Endodermal cell (in vitro differentiated cells): ENCODE measurements at places on chromosomes 4 and X.

DNA sequence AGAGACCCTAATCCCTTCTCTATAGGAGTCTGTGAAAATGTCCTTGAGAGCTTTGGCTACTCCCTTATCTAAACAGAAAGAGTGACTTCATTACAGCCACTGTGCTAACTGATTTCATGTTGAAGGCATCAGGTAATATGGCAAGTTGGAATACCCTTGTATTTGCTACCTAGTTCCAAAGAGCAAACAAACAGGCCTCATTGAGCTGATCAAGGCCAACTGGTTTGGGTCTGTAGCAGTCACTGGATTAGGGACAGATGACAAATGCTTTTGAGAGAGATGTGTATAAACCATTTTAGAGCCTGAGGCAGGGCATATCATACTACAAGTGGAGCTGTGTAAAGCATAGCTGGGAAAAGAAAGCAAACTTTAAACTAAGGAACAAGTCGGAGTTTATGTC, 22.9 kb upstream of the PDLIM5 start:
- DNase-seq: no peak

DNA sequence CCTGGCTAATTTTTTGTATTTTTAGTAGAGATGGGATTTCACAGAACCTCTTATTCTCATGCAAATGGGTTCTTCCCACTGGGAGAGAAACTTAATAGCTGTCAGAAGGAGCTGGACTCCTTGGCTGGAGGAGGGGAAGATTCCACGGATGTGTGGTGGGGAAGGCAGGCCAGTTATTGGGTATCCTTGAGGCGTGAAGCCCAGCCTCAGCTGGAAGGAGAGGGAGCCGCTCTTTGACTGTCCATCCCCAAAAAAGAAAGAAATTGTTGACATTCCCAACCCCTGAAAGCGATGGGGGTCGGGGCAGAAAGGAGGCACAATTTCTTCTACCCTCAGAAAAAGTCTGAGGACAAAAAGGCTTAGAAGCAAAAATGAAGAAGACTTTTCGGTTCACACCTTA, 983.1 kb upstream of the PABPC4L start:
- peak; percentile 60 for DNase-seq

- no peak for DNase-seq
Measured at GRCh38 chr4:147560625-147561024, 56.6 kb upstream of the TMEM184C start.

- DNase-seq: no peak
Measured at GRCh38 chr4:11548597-11549082, 119.9 kb upstream of the HS3ST1 start.
